Fibroblast of skin of left quadriceps (primary cell): ENCODE measurements at places on chromosomes 2 and 18.
A peak's percentile ranks its signal among the peaks of the same experiment; 100 is the strongest.

GRCh38 chr18:35497027-35497369, 762 bp downstream of the INO80C start:
- no peak for DNase-seq

GRCh38 chr2:236899950-236900640, 185.6 kb upstream of the COPS8 start:
- no peak for DNase-seq

- no peak for DNase-seq
Observed at GRCh38 chr2:50148632-50149031, 883.3 kb downstream of the NRXN1 start.

DNA sequence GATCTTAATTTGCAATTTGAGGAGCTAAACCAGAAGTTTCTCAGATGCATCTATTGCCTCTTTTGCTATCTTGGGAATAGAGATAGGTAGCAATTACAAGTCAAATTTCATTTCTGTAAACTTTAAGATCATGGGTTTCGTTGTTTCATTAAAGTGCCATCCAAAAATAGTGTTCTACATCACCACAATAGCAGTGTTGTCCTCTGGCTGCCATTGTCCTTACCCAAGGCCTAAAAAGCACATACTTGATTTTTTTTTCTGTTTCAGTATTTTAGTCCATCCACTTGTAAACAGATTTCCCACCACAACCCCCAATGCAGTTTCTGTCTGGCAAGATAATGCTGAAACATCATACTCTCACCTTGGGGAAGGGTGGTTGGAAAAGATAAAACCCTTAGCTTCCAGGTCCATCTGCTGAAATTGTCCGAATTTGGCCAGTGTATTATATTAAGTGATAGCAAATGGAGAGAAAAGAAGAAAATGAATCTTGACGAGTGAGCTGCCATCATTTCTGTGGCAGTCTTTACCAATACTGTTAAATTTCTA, 136.2 kb downstream of the LCLAT1 start:
- no peak for DNase-seq

GRCh38 chr18:6286585-6286984, 128.1 kb downstream of the L3MBTL4 start:
- no peak for DNase-seq

- DNase-seq: no peak
Observed at GRCh38 chr2:28613633-28614501, 118.0 kb downstream of the PLB1 start.

- no peak for DNase-seq
Observed at GRCh38 chr18:39966275-39966674, 1988.8 kb upstream of the PIK3C3 start.

- no peak for DNase-seq
Observed at GRCh38 chr2:14306268-14306861, 326.2 kb upstream of the LRATD1 start.

- DNase-seq: peak; percentile 74
Observed at GRCh38 chr2:74391580-74392448, 11.7 kb upstream of the DCTN1 start.

DNA sequence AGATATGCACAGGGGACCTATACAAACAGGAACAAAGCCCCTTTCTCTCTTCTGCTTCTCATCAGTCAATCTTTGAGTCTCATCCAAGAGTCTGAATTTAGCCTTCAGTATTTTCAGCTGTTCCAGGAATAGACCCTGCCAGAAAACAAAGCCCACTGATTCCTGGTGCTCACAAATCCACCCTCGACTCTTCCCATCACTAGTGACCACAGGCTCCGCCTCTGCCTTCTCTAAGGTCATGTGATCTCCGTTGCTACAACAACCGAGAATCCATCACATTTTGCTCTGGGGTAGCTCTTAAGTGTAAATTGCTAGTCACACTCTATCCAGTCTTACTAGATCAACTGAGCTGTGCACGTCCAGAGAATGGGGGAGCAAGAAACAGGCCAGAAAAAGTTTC, 46.4 kb upstream of the SPTBN1 start:
- no peak for DNase-seq

DNA sequence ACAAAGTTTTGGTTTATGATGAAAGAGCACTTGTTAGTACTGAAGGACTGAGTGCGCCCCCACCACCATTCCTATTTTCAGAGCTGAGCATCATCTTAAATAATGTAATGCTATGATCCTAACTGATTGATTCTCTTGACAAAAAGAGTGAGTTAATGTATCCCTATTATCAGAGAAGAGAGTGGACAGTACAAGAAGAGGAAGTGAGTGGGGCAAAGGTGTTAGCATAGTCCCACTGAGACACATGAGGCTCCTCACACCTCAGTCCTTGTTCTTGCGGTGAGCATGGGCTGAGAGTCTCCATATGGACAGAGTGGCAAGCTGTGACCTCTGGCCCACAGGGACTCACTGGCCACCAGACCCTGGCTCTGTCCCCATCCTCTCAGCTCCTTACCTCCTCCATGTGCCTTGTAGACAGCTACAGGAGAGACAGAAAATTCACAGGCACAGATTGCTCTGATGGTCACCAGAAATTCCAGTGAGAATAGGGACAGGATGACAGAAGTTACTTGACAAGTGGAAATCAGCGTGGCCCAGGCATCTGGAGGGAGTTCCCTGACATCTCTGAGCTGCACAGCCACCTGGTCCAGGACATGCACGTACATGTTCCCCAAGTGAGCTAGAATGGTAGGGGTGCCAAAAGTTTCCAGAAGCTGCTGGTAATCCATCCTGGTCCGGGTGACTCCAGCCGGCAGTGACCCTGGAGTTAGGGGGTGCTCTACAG, 32.6 kb downstream of the NAPG start:
- DNase-seq: no peak

GRCh38 chr2:214138779-214139178, 272.1 kb upstream of the VWC2L start:
- no peak for DNase-seq

GRCh38 chr2:64779117-64779690, 125.5 kb upstream of the SERTAD2 start:
- DNase-seq: peak; percentile 77

GRCh38 chr2:237546876-237547395, 19.4 kb upstream of the PRLH start:
- DNase-seq: no peak

DNA sequence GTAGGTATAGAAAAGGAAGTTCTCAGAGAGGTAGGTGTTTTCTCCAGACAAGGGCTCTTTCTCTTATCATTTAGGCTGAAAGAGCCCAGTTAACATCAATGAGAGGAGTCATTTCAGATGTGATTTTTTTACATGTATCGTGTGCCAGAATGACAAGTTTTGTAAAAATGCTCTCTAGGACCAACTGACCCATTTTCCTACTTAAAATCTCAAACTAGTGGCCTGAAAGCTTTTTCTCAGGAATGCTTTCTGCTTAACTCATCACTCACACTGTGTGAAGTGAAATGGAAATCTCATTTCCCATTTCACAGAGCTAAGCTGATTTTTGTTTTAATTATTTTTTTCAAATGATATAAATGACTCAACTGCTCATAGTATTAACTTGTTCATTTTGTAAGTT, 128.7 kb upstream of the CYP26B1 start:
- DNase-seq: no peak

DNA sequence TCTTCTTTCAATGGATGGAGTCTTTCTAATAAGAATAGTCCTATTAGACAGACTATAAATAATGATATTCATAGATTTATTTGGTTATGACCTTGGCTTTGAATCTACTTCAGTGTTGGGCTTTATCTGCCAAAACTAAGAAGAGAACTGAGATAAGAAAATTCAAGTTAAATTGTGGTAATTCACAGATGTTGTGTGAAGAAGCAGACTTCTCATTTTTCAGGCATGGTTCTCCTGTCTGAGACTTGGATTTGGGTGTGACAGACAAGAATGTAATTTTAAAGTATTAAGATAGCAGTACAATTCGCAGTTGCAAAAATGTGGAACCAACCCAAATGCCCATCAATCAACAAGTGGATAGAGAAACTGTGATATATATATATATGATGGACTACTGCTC, 124.7 kb downstream of the QPCT start:
- DNase-seq: no peak

- no peak for DNase-seq
Observed at GRCh38 chr18:13051159-13051558, 60.0 kb downstream of the CEP192 start.

DNA sequence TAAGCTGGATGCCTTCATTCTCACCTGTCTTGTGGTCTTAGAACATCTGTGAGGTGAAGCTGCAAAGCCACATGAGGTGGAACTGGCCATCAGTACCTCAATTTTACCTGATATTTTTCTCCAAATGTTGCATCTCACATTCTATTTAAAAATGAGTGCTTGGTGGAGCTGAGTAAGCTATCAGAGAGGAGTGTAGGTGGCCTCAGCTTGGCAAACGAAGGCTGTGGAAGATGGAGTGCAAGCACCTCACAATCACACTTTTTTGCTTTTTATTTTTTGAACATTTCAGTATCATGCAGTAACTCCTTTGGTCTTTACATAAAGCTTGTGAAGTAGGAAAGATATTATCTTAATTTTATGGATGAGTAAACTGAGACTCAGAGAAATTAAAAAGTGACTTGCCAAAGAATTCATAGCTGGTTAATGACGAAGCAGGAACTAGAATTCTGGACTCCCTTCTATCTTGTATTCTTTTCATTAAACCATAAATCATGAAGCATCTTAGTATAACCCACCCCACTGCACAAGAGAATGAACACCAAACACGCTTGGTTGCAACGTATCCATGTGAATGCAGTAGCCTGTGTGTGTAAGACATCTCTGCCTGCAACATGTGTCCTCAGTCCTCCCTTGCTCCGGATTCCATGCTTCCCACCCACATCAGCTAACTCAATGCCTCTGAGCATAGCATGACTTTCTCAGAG, 27.2 kb downstream of the C2orf49 start:
- peak; percentile 78 for DNase-seq

- no peak for DNase-seq
Observed at GRCh38 chr2:182668671-182669070, 47.4 kb upstream of the DNAJC10 start.

DNA sequence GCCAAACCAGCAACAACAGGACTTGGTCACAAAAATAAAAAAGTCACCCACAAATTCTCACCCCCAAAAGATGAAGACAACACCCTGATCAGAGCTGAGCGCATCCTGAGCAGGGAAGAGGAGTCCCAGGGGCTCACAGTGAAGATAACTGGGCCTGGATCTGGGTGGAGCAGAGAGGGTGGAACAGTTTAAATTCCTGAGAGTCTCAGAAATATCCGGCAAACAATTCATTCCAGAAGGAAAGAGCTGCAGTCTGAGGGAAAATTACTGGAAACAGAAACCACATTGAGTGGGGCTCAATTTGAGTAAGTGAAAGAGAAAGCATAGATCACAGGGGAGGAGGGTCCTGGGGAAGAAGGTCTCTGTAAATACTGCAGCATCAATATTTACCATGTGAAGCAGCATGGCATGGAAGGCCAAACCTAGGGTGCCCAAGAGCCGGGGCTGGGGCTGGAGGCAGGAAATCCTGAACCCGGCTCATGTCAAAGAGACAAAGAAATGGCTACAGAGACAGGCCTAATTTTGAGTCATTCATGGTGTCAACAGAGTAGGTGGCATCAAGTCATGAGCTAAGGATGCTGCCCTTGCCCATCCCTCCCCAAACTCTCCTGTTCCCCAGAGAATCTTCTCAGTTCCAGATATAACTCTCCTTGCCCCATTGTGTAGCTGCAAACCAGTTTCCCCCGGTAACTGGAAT, 61.4 kb upstream of the ZBTB7C start:
- DNase-seq: peak; percentile 52

DNA sequence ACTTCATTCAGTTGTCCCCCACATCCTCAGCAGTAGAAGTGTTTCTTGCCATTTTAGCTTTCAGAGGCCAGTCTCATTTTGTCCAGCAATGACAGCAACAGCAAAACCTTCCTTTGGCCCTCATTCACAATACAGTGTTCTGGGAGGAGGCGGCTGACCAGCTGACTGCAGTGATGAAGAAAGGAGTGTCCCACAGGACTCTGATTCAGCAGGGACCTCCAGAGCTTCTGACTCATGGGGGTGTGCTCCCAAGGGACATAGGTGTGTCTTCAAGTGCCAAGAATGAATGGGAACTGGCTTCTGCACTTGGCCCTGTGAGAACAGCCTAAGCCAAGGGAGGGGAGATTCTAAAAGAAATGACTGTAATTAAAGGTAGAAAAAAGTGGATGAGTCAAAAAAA, 147.0 kb upstream of the PELI1 start:
- no peak for DNase-seq

- peak; percentile 97 for DNase-seq
Observed at GRCh38 chr2:1731963-1732768, 12.1 kb downstream of the PXDN start.

DNA sequence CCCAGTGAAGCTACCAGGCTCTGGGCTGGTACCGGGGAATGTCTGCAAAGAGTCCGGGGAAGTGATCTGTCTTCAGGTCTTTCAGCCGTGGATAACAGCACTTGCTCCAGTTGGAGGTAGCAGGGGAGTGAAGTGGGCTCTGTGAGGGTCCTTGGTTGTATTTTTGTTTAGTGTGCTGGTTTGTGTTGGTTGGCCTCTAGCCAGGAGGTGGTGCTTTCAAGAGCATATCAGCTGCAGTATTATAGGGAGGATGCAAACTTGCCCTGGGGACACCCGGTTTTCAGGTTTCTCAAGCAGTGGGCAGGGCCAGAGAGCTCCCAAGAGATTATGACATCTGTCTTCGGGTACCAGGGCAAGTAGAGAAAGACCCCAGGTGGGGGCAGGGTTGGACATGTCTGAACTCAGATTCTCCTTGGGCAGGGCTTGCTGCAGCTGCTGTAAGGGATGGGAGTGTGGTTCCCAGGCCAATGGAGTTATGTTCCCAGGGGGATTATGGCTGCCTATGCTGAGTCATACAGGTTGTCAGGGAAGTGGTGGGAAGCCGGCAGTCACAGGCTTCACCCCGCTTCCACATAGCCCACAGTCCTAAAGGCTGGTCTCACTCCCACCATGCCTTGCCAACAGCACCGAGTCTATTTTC, 34.4 kb downstream of the ACAA2 start:
- DNase-seq: no peak

- no peak for DNase-seq
Observed at GRCh38 chr18:8696749-8697211, 8.6 kb upstream of the MTCL1 start.

- no peak for DNase-seq
Observed at GRCh38 chr2:74777161-74777900, 56.6 kb upstream of the HK2 start.

DNA sequence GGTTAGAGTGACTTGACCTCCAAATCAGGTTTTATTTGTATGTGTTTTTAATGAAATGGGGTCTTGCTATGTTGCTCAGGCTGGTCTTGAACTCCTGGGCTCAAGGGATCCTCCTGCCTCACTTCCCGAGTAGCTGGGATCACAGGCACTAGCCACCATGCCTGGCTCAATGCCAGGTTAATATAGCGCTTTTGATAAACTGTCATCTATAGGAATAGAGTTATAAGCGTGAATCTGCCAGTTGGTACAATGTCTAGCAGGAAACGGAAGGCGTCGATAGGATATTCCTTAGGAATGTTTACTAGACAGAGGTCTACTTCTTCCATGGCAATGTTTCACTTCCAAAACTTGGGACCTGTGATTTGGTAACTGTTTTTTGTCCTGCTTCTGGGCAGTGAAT, 25.5 kb downstream of the CLUL1 start:
- DNase-seq: no peak

GRCh38 chr2:181586569-181587081, 70.3 kb downstream of the CERKL start:
- DNase-seq: no peak
